ENCODE measurements at places on chromosomes 3 and 15.

- no peak for DNase-seq
These were observed 674 bp downstream of the SERP1 start for GRCh38 chr3:150545419-150546225.

- DNase-seq, result no peak
These were observed 59.2 kb upstream of the ABHD17C start for GRCh38 chr15:80635953-80636352.

- no peak for DNase-seq
These were observed 901.6 kb downstream of the TUSC7 start for GRCh38 chr3:117611211-117611610.

GRCh38 chr15:69735121-69735520, 282.5 kb downstream of the RPLP1 start:
- DNase-seq, result no peak

GRCh38 chr15:56523521-56523920, 58.6 kb upstream of the MNS1 start:
- no peak for DNase-seq

GRCh38 chr3:184172681-184173373, 1.8 kb upstream of the AP2M1 start:
- no peak for DNase-seq

GRCh38 chr15:70127770-70128413, 30.2 kb upstream of the TLE3 start:
- DNase-seq, result no peak

DNA sequence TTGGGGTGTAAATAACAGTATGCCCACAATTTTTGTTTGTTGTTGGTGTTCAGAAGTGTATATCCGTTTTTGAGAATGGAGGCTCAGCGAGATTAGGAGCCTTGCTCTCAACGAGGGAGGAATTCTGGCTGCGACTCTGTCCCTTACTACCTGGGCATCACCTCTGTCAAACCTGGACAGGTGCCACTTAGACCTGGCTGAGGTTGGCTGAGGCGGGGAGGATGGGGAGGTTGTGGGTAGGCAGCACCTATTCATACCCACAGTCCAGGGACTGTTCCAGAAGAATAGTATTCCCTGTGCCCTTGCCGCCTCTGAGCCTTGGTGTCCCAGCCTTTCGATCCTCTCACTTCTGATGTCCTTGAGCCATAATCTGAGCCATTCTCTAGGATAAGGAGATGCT, 99.9 kb downstream of the LINGO1 start:
- no peak for DNase-seq

DNA sequence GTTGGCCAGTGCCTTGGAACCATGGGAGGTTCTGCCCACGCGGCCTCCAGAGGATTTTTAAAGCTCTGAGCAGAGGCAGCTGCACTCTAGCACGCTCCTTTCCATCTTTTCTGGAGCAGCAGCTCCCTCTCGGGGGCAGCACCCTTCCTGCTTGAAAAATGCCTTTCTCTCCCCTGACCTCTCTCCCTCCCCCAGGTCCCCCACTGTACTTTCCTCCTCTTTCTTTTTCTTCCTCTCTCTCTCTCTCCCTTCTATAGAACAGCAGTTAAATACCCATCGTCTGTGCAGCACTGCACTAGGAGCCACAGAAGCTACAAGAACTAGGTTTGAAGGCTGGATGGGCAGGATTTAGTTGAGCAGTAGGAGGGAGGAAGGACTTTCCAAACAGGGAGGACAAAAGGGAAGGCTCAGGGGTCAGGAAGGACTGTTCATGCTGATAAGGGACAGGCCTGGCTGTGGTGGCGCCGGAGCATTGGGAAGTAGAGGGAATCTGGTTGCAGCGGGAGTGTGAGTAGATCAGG, 4.4 kb downstream of the ALPK3 start:
- DNase-seq, result no peak

GRCh38 chr3:8764528-8764927, 4.9 kb downstream of the OXTR start:
- DNase-seq, result no peak

GRCh38 chr15:96728591-96728990, 398.1 kb downstream of the NR2F2 start:
- no peak for DNase-seq

- no peak for DNase-seq
These were observed 10.9 kb upstream of the TMEM158 start for GRCh38 chr3:45236964-45237363.

GRCh38 chr3:190265796-190266195, 56.5 kb downstream of the CLDN1 start:
- DNase-seq, result no peak

DNA sequence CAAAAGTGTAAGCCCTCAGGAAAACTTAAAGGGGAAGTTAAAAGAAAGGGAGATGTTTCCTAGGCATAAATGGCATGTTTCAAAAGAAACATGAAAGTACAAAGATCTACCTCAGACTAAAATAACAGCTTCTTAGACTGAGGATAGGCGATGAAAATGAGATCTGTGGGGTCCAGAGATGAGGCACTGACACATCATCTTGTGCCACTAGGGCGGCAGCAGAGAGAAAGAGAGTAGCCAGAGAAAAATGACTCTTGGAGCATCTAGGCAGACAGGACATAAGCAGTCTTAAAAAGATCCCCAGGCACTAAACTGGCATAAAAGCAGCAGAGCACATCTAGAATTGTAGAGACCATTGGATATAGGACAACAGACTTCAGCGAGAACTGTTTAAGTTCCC, 42.5 kb upstream of the RFX7 start:
- DNase-seq, result no peak

GRCh38 chr15:90665288-90666134, 51.6 kb upstream of the BLM start:
- DNase-seq, result peak; percentile 51

- DNase-seq, result peak; percentile 35
These were observed 52.5 kb downstream of the CLDN11 start for GRCh38 chr3:170471149-170471548.

DNA sequence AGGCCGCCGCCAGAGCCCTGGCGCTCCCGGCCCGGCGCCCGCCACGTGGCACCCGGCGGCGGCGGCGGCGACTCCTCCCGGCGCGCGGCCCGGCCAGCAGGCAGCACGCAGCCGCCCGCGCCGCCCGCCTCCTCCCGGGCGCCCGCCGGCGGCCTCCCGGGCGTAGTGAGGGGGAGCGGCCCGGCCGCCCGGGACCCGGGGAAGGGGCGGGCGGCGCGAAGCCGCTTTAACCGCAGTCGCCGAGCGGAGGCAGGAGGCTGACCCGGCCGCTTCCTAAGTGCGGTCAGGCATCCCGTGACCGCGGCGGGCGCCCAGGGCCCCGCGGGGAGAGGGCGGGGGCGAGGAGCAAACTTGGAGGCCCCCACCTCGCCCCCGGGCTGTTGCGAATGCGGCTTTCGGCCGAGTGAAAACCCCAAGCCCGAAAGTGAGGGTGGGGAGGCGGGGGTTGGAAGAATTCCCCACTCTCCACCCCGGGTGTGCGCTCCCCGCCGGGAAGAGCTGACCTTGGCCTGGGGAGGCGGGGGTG, 1.7 kb upstream of the HES1 start:
- DNase-seq, result no peak

- DNase-seq, result no peak
These were observed 257.1 kb upstream of the STT3B start for GRCh38 chr3:31275583-31275982.

DNA sequence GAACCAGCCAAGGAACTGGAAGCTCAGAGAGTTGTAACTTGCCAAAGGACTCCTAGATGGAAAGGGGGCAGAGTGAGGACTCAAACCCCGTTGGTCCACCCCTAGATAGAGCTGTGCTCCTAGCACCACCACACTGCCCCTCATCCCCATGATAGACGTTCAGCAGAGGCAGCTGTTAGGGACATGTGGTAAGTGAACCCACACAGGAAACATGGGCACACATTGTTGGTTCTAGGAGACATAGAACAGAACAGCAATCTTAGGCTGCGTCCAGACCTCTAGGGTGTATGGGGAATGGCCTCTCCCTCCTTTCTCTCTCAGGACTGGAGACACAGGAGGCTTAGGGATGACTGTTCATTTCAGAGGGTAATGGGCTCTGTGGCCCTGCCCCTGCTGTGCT, 102.7 kb downstream of the ANP32A start:
- no peak for DNase-seq

- DNase-seq, result no peak
These were observed 209.3 kb upstream of the FEZF2 start for GRCh38 chr3:62582495-62583172.

- no peak for DNase-seq
These were observed 40.9 kb downstream of the IRAK2 start for GRCh38 chr3:10205451-10206165.

DNA sequence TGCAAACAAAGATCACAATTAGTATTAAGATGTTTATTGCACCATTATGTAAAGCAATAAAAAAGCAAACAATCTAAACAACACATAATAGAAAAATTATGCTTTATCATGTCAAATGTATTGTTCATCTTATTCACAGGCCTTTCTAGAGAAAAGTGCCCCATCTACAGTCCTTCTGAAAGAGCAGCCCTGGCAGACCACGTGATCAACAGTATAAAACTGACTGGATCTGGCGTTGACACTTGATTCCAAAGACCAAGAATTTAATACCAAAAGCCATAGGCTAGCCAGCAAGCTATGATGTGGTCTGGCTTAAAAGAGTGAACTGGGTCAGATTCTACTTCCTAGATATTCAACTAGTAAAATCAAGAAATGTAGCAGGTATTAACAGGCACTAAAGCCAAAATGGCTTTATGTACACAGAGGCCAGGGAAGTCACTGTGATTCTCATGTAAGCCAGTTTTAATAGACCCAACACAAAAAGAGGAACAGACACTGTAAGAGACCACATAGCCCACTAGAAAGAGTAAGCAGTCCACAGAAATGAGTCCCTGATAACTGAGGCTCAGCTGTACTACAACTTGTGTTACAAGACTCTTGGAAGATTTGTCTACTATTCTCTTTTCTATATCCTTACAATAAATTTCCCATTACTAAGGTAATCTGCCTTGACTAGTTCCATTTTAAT, 32.5 kb downstream of the DMXL2 start:
- no peak for DNase-seq

DNA sequence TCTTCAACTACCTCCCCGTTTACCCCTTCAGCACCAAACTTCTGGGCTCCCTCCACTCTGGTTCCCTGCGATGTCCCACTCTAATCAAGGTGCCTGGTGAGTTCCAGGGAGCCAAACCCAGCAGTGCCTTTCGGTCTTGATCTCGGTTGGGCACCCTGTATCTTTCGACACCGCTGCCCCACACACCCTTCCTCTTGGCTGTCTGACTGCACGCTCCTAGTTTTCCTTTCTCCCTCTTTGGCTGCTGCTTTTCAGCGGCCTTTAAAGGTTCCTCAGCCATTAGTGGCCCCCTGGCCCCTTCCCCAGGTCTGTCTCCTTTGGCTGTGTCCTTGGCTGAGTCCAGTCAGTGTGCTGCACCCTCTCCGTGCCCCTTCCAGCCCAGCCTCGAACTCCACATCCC, 784 bp downstream of the TTLL3 start:
- no peak for DNase-seq

GRCh38 chr3:73652896-73653295, 28.2 kb upstream of the PDZRN3 start:
- DNase-seq, result no peak

- DNase-seq, result no peak
These were observed 28.4 kb downstream of the CPN2 start for GRCh38 chr3:194322678-194323211.

All from C1 segment of cervical spinal cord (tissue), 14 donors.